ENCODE measurements at places on chromosomes 7 and 10. TPM values are rescaled to one million over a fixed set of nuclear protein-coding genes. Genes with fewer than 3 reads are reported as not detected.

PLXNA4 gene
- 24.9 TPM for total RNA-seq

CLDN3 gene
- total RNA-seq, result not detected

FGFR2 gene
- 17.7 TPM for total RNA-seq

PKD2L1 gene
- not detected for total RNA-seq

LIPN gene
- total RNA-seq, result not detected

CRYGN gene
- 1.1 TPM for total RNA-seq

EBLN1 gene
- not detected for total RNA-seq

ANKRD30A gene
- not detected for total RNA-seq

IKZF1 gene
- 13.7 TPM for total RNA-seq

CACNB2 gene
- 16.8 TPM for total RNA-seq

AMZ1 gene
- 1.1 TPM for total RNA-seq

COL17A1 gene
- 0.48 TPM for total RNA-seq

OR9A2 gene
- not detected for total RNA-seq

SLC16A9 gene
- total RNA-seq, result 1.7 TPM

CALY gene
- total RNA-seq, result not detected

CHN2 gene
- 11.6 TPM for total RNA-seq

PSPH gene
- 6.6 TPM for total RNA-seq

GRM3 gene
- not detected for total RNA-seq

OR6V1 gene
- total RNA-seq, result not detected

HOXA1 gene
- 0.97 TPM for total RNA-seq

FAM171A1 gene
- total RNA-seq, result 12.1 TPM

PTPRN2 gene
- 2.8 TPM for total RNA-seq

ASB15 gene
- total RNA-seq, result not detected

H2BK1 gene
- not detected for total RNA-seq

SPDYE9 gene
- not detected for total RNA-seq

PLXDC2 gene
- total RNA-seq, result 101 TPM

UPK3BL1 gene
- 9.0 TPM for total RNA-seq

CPA1 gene
- 0.79 TPM for total RNA-seq

TMEM139 gene
- 0.29 TPM for total RNA-seq

RADIL gene
- 5.0 TPM for total RNA-seq

TSPAN33 gene
- 5.2 TPM for total RNA-seq

CALHM1 gene
- not detected for total RNA-seq

PTF1A gene
- total RNA-seq, result not detected

CACNA2D1 gene
- 39.1 TPM for total RNA-seq

SGCE gene
- 67.2 TPM for total RNA-seq

SEC61G gene
- total RNA-seq, result 86.4 TPM

SLC29A3 gene
- total RNA-seq, result 3.5 TPM

CTTNBP2 gene
- 9.1 TPM for total RNA-seq

IRF5 gene
- total RNA-seq, result 10.3 TPM

LRRD1 gene
- 0.14 TPM for total RNA-seq
